ENCODE measurements at places on chromosomes 1 and 21. TPM values are rescaled to one million over a fixed set of nuclear protein-coding genes. Genes with fewer than 3 reads are reported as not detected.

Gene LCE1F
- total RNA-seq, result not detected

Gene POU3F1
- not detected for total RNA-seq

Gene FMO2
- total RNA-seq, result not detected

Gene CDA
- total RNA-seq, result not detected

Gene COL24A1
- total RNA-seq, result not detected

Gene PLPP3
- not detected for total RNA-seq

Gene NIBAN1
- total RNA-seq, result 57.4 TPM

Gene CD84
- 40.8 TPM for total RNA-seq

Gene GNG5
- 97.3 TPM for total RNA-seq

Gene SLC22A15
- 0.95 TPM for total RNA-seq

Gene NTMT2
- not detected for total RNA-seq

Gene AADACL3
- not detected for total RNA-seq

Gene MEAF6
- total RNA-seq, result 59.7 TPM

Gene VPS26C
- 75.1 TPM for total RNA-seq

Gene NGF
- total RNA-seq, result not detected

Gene ABCA4
- total RNA-seq, result not detected

Gene C1QC
- not detected for total RNA-seq

Gene SPRR2E
- total RNA-seq, result not detected

Gene LEMD1
- total RNA-seq, result not detected

Gene GLMN
- total RNA-seq, result 29.9 TPM

Gene EPS15
- 56.5 TPM for total RNA-seq

Gene PLA2G2F
- not detected for total RNA-seq

Gene KLF17
- not detected for total RNA-seq

Gene CFAP74
- total RNA-seq, result not detected

Gene NDC1
- 27.3 TPM for total RNA-seq

Gene TRNP1
- 0.07 TPM for total RNA-seq

Gene CYP4Z1
- total RNA-seq, result not detected

Gene KCNH1
- not detected for total RNA-seq

Gene NEK2
- total RNA-seq, result 29.6 TPM

Gene PRRX1
- total RNA-seq, result not detected

Gene IL10
- total RNA-seq, result 1.00 TPM

Gene FCER1G
- 2.5 TPM for total RNA-seq

Gene IL24
- total RNA-seq, result 0.32 TPM

Gene RNU1-1
- 2,343 TPM for total RNA-seq

Gene DCDC2B
- total RNA-seq, result not detected

Gene SPRR2A
- not detected for total RNA-seq

Gene METTL13
- total RNA-seq, result 44.0 TPM

Gene PCP4
- total RNA-seq, result not detected

Gene C8A
- total RNA-seq, result not detected

Gene AGT
- not detected for total RNA-seq

Gene CYP4A22
- total RNA-seq, result not detected

Gene MRPS15
- 101 TPM for total RNA-seq

Gene NCF2
- total RNA-seq, result 22.9 TPM

Gene PLPPR4
- not detected for total RNA-seq

Gene TINAGL1
- total RNA-seq, result not detected

Gene IRF6
- total RNA-seq, result not detected

Gene SCYL3
- total RNA-seq, result 13.4 TPM

Gene CFAP107
- not detected for total RNA-seq

Gene FNBP1L
- 0.20 TPM for total RNA-seq

Gene WNT4
- total RNA-seq, result not detected

Gene MSH4
- 0.43 TPM for total RNA-seq

Gene CCDC185
- total RNA-seq, result not detected

Gene ASCL5
- not detected for total RNA-seq

Data from T-helper 2 cell treated with Interferon-gamma antibody and Interleukin-4, amounts not matched to agents 100 ng/mL and 5 ng/mL, for 36 hours (primary cell).